NCI-H1105 treated with DMSO at 0.1 percent for 48 hours (cell line): ENCODE measurements at places on chromosomes 3 and 15.

- no peak for DNase-seq
Observed at GRCh38 chr15:70835415-70835814, 18.5 kb downstream of the LARP6 start.

- DNase-seq = no peak
Observed at GRCh38 chr3:16369276-16369675, 104.3 kb downstream of the OXNAD1 start.

DNA sequence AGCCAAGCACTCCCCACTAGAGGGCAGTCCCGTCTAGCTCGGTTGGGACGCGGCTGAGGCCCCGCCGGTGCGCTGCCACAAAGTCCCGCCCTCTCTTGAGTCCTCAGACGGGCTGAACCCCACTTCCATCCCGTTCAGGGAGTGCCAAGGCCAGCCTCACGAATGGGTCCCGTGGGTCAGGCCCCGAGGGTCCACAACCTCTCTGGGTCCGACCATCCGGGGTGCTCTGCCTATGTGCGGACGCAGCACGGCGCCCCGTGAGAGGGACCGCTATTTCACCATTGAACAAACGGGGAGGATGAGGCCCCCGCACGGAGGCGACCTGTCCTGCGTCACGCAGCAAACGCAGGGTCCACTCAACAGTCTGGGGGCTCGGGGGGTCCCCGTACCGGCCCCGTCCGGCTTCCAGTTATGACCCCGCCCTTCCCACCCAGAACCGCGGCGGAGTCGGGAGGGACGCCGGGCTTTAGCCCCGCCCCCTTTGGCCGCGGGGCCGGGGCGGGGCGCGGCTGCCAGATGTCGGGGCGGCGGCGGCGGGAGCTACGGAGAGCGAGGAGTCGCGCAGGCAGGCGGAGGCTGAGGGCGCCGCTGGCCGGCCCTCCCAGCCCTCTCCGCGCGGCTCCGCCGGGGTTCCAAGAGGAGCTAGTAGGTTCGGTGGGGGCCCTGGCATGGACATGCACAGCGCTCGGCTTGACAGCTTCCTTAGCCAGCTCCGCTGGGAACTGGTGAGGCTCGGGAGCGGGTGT is at the start of gene INKA1:
Gene INKA1, plus strand, starts transcription at position 543 of the 746 bp plus-strand sequence. Its CDS starts 132 bp downstream, at position 675.
- peak; percentile 67 for DNase-seq

- no peak for DNase-seq
Observed at GRCh38 chr15:42159381-42160015, 3.1 kb upstream of the PLA2G4F start.

GRCh38 chr3:194492001-194492400 is 5.2 kb upstream of the ATP13A3 start:
- DNase-seq = no peak

DNA sequence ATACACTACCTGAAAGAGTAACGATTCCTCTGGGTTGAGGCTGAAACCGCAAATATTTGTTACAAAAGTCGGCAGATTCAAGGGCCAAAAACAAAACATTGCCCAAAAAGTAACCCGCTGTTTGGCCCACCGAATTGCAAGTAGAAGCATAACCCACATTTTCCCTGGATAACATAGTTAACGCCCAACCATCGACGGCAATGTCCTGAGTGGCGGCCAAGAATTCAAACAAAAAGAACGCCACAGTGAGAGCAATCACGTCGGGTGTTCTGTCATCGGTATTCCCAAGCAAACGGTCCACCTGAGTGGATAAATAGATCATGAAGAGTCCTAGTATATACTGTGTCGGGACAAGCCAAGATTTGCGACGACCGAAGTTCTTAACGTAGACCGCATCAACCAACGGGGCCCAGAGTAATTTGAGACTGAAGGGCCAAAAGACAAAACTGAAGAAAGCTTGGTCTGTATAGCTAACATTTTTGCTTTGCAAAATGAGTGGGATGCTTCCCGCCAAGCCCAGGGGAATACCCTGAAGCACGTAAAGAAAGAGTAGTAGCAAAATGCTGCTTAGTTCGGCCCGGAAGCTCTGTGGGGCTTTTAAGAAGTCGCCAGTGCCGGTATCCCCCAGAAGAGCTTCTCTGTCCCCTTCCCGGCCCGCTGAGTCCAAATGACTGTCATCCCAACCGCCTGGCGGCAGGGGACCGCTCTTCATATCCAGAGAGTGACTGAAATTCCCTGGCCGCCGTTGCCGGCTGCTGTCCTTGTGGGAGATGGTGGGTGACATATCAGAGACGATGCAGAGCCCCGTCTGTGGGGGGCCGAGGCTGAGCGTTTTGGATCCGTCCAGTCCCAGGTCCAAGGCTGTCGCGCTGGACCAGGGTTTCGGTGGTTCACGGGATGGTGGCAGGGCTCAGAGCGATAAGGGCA is 750 bp downstream of the SLC33A1 start:
- peak; percentile 26 for DNase-seq

GRCh38 chr3:119322021-119322834 is 28.0 kb downstream of the ARHGAP31 start:
- peak; percentile 73 for DNase-seq

DNA sequence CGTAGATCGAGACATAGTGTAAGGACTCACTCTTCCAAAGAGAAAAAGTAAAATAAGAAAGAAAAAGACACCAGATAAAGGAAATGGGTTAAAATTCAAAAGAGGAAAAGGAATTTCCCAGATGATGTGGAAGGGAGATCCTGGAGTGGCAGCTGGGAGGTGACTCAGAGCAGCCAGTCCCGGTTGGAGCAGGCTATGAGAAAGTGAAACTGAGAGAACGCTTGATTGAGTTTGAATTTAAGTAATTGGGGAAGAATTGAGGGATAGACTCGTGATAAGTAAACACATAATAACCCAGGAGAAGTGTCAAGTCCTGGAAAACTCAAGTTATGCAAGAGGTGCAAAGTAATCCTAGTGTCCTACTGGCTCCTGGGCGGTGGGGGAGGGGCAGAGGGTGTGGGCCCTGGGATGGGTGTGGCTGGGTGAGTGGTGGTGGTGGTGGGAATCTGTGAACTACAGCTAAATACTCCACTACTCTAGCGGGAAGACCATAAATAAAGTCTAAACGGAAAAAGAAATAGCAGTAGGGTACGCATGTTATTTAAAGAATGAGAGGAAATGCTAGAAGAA is 1.2 kb downstream of the PRR20G start:
- no peak for DNase-seq

GRCh38 chr15:66132251-66132816 is 121.2 kb downstream of the MEGF11 start:
- peak; percentile 42 for DNase-seq

- no peak for DNase-seq
Observed at GRCh38 chr15:23797747-23798446, 110.8 kb upstream of the NDN start.

GRCh38 chr3:18853269-18853668 is 295.0 kb upstream of the KCNH8 start:
- DNase-seq = no peak

DNA sequence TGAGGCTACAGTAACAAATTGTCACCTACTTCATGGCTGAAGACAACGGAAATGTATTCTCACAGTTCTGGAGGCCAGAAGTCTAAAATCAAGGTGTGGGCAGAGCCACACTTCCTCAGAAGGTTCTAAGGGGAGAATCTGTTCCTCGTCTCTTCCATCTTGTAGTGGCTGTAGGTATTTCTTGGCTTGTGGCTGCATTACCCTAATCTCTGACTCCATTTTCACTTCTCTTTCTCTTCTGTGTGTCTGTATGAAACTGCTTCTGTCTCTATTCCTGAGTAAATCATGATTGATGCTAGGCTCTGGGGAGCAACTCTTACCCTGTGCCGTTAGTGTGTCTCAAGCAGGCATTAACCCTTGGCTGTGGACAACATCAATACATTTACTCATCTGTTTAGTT is 164.7 kb downstream of the SQOR start:
- DNase-seq = no peak

- DNase-seq = no peak
Observed at GRCh38 chr3:195129644-195130492, 141.1 kb downstream of the XXYLT1 start.

GRCh38 chr3:185489462-185489861 is 9.4 kb downstream of the TMEM41A start:
- no peak for DNase-seq

DNA sequence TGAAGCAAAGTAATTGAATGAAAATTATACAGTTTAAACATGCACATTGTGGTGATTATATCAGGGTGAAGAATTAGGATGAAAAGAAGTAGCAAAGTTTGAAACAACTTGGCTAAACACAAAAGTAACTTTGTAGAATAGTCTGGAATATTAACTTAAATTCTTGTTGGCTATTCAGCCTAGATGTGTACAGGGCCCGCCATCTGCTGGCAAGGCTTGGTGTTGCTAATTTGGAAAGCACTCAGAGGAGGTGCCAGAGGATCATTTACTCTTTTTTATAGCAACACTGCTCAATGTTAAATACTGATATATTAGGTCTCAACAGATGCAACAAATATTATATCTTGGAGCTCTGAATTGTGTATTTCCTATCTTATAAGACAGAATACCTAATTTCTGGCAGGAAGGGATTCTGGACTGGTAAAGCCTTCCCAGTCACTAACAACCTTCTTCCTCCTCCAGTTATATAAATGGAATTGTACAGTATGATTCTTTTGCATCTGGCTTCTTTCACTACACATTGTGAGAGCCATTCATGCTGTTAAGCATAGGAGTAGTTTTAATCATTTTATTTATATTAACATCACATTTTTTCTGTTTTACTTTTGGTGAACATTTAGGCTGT is 36.1 kb downstream of the TTC23 start:
- peak; percentile 62 for DNase-seq

GRCh38 chr15:37105889-37106288 is 5.5 kb upstream of the MEIS2 start:
- DNase-seq = no peak

DNA sequence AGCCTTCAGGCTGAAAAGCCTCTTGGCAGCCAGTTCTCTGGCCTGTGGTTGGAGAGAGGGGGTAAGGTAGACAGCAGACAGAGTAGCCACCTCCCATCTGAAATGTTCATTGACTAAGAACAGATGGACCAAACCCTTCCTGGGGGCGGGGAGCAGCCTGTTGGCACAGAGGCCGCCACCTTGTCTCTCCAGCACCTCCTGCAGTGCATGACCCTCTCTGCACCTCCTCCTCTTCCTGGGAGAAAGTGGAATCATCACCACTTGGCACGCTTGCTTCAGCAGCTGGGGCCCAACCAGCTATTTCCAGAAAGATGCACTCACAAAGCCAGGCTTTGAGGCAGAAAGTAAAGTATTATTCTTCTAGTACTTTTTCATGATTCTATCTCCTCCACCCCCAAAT is 313.4 kb upstream of the CHRM5 start:
- DNase-seq = no peak
